HCT116 (cell line): ENCODE measurements at places on chromosomes 2 and 18.
A peak's percentile ranks its signal among the peaks of the same experiment; 100 is the strongest.

DNA sequence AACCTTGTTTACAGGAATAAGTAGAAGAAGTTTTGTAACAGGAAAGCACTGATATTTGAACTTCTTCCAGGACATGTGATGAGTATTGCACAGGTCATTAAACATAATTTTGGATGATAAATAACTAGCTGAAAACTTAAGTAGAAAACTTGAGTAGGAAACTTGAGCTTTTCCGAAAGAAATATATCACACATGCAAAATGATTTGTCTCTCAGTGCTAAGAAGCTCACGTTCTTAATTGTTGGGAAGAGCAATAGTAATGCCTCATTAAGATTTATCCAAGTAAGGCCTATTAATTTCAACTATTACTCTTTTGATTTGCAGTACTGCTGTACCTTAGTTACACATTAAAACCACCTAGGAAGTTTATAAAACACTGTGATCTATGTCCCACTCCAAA lies 1921.9 kb upstream of the LRRTM1 start:
- H3K4me3 ChIP-seq, result no peak overlapping the region
- no peaks in the 10 kb centered on the region for H3K4me1 ChIP-seq
- H3K36me3 ChIP-seq, result no peaks in the 10 kb centered on the region
- H3K27ac ChIP-seq, result no peak overlapping the region
- DNase-seq, result no peak
- H3K27me3 ChIP-seq, result no peaks in the 10 kb centered on the region

DNA sequence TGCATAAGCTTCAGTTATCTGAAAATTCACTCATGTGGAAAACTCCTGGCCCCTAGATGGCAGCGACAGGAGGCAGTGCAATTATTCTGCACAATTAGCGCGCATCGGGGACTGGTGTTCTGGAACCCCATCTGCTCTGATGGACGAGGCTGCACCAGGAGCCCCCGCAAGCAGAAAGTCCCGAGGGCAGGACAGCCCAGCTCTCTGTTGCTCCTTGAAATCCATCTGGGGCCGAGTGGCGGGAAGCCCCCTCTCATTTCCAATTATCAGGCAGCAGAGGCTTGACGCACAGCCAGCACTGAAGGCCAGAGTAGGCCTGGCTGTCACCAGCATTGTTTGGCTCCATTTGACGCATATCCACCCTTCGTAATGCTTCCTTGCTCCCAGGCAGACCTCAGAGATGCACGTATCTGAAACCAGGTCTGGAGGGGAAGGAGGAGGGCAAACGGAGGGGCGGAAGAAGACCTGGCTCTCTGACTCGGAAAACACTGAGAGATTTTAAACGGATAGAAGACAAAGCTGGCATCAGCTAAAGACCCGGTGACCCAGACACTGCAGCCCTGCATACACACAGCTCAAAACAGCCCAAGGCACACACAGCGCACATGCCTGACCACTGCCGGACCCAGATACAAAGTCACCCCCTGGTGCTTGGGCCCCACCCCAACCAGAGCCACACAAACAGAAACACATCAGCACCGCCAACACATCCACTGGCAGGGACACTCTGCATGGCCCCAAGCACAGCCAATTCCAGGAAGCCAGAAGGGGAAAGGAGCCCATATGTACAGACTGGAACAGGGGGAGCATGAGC lies 69.8 kb downstream of the TNS1 start:
- H3K4me1 ChIP-seq, result no peaks in the 10 kb centered on the region
- H3K27me3 ChIP-seq, result no peaks in the 10 kb centered on the region
- no peak for DNase-seq

- no peak overlapping the region for H3K4me3 ChIP-seq
- no peak for DNase-seq
- no peaks in the 10 kb centered on the region for H3K27me3 ChIP-seq
Measured at GRCh38 chr2:178152033-178152432, 39.8 kb downstream of the RBM45 start.

DNA sequence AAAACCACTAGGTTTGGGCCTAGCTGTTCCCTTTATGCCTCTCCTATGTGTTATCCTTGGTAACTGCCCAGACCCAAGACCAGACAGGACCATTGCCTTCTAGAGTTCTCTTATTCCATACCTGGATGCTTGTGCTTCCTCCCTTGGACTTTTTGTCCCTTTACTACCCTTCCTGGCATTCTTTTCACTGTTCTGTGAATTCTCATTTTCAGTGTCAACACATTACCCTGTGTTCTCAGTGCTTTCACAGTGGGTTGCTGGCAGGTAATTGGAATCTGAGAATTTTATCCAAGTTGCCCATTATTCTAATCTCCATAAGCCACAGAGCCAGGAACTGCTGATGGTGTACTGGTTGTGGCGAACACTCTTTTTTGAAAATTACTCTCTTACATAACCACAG lies 41.7 kb downstream of the ZDBF2 start:
- no peak overlapping the region for H3K27ac ChIP-seq
- H3K36me3 ChIP-seq, result no peaks in the 10 kb centered on the region
- no peaks in the 10 kb centered on the region for H3K4me1 ChIP-seq
- no peak overlapping the region for H3K4me3 ChIP-seq

DNA sequence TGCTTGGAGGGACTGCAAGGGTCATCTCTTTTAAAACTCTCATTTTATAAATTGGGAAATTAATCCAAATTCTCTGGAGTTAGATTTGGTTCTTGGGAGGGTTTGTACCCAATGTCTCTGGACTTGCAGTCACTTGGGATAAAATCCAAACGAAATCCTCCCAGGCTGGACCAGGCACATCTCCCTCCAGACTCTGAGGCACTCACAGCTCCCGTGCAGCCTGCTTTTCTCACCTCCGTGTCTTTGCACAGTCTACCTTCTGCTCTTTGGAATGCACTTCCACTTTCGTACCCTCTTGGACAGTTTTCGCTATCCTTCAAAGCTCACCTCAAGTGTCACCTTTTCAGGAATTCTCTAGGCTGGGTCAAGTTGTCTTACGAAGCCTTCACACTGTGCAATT lies 166.3 kb downstream of the MYCN start:
- H3K4me1 ChIP-seq, result no peaks in the 10 kb centered on the region
- 0 out of 2 replicates have a peak, but pooled peaks cover 10% of the 10 kb centered on the region for H3K27me3 ChIP-seq
- DNase-seq, result no peak

DNA sequence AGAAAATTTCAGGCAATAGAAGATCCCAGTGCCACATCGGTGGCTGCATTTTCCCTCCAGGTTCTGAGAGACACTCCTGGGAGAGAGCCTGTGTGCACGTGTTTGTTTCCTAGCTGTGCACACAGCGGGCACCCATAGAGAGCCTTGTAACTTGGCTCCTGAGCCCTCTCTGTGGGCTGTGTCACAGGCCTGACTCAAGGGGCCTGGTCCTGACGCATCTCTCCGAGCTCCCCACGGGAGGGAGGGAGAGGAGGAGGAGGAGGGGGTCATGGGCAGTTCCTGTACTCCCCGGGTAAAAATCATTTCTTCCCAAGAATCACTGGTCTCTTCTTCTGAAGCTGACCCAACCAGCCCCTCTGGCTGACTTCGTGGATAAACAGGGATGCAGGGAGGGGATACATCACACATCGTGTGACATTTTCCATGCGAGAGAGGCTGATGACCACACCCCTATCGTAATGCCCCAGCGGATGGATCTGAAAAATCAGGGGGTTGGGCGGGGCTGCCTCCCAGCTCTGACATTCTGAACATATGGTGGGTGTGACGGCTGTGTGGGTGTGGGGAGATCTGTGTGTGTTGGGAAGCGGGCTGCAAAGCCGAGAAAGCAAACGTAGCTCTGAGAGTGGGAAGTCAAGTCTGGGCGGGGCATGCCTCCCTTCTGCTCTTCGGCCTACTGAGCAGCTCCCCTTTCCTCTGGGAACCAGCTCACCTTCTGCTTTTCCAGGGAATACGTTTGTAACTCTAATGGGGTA lies 308.3 kb upstream of the HS6ST1 start:
- DNase-seq, result no peak
- H3K36me3 ChIP-seq, result no peaks in the 10 kb centered on the region
- H3K4me3 ChIP-seq, result no peak overlapping the region
- no peaks in the 10 kb centered on the region for H3K4me1 ChIP-seq
- H3K27me3 ChIP-seq, result peaks cover 4% of the 10 kb centered on the region; the same call in 1 of the 2 replicates

GRCh38 chr18:59733421-59733820 lies 36.2 kb upstream of the CCBE1 start:
- H3K4me1 ChIP-seq, result no peaks in the 10 kb centered on the region
- H3K4me3 ChIP-seq, result no peak overlapping the region
- no peaks in the 10 kb centered on the region for H3K36me3 ChIP-seq
- no peak for DNase-seq
- no peaks in the 10 kb centered on the region for H3K27me3 ChIP-seq
- no peak overlapping the region for H3K27ac ChIP-seq

GRCh38 chr2:152974146-152974545 lies 255.7 kb downstream of the ARL6IP6 start:
- no peak overlapping the region for H3K4me3 ChIP-seq
- no peak for DNase-seq
- H3K27ac ChIP-seq, result no peak overlapping the region

- H3K27ac ChIP-seq, result no peak overlapping the region
- H3K27me3 ChIP-seq, result no peaks in the 10 kb centered on the region
- no peaks in the 10 kb centered on the region for H3K4me1 ChIP-seq
- H3K4me3 ChIP-seq, result no peak overlapping the region
- H3K36me3 ChIP-seq, result no peaks in the 10 kb centered on the region
- no peak for DNase-seq
Measured at GRCh38 chr2:178229927-178230326, 35.6 kb downstream of the OSBPL6 start.

DNA sequence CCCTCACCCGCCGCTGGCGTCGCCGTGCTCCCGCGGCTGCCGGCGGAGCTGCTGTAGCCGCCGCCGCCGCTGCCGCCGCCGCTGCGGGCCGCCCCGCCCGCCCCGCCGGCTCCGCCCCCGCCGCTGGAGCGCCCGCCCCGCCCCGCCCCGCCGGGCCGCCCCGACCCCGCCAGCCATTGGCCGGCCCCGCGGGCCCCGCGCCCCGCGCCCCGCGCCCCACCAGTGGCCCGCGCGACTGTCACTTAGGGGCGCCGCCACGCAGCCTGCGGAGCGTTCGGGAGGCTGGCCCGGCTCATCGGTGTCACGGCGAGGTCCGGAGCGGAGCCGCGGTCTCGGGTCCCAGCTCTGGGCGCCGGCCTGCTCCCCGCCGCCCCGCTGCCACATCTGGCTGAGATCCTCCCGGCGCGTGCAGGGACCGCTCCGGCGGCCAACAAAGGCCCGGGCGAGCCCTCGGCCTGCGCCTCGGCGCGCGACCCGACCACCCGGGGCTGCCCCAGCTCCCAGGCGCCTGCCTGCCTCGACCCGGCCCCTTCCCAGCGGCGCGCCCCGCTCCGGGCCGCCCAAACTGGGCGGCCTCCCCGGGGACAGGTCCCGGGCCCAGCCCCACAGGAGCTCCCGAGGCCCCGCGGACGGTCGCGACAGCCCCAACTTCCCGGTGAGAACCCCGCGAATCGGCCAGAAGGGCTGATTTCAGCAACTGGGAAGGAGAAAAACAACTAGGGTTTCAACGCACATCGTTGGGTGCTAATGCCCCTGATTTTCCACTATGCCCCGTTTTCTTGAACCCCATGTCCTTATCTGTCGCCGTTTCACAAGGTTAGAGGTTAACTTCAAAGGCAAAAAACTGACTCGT lies at the start of gene MGAT4A:
Gene MGAT4A (minus strand): TSS at position 92 of the 853 bp plus-strand sequence. CDS start 4,800 bp downstream, outside the sequence.
- peak within 1 kb of the TSS; percentile 51; the same call in 1 of the 2 replicates for H3K27ac ChIP-seq
- no peak for DNase-seq
- peak within 1 kb of the TSS; percentile 66 for H3K4me3 ChIP-seq

- H3K27me3 ChIP-seq, result no peaks in the 10 kb centered on the region
- DNase-seq, result peak; percentile 68
- no peak overlapping the region for H3K27ac ChIP-seq
- H3K4me1 ChIP-seq, result peaks cover 30% of the 10 kb centered on the region
- H3K4me3 ChIP-seq, result no peak overlapping the region
Measured at GRCh38 chr2:209473930-209474419, 50.1 kb downstream of the MAP2 start.

DNA sequence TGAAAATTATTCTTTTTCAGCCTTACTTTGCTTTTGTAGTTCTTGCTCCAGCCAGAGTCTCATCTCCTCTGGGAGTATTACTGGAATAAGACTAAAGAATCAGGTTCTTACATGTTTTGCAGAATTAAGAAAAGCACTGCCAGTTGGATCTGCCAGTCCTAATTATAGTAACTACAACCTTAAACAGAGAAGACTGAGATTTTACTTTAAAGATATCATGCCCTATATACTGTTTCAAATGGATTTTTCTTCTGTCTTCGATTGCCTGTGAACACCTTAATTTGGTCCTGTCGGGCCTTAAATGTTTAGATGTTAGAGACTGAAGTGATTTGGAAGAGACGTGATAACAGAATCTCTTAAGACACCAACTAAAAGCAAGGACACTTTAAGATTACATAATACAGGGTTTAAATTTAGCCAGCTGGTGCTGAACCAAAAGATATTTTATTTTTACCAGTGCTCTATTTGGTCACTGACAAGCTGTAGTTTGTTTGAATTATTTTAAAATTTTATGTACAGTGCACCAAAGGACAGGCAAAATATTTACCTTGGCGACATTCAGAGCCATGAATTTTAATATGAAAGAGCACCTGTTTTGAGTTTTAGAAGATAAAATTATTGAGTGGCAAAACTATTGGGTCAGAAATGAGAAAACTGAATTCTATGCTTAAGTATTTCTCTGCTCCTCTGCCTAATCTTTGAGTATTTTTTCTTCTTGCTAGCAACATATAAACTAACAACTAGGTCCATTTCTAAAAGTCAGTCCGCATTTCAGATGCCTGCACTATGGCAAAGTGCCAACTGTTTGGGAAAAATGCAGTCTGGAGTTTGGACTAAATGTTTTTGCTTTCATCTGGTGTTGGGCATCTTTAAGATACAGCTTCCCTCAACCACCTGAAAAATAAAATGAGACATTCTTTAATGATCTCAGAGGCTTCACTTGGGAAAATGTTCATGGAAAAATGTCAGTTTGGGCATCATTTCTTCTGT lies 300.0 kb downstream of the XIRP2 start:
- no peaks in the 10 kb centered on the region for H3K4me1 ChIP-seq
- no peaks in the 10 kb centered on the region for H3K27me3 ChIP-seq
- no peak for DNase-seq
- H3K36me3 ChIP-seq, result no peaks in the 10 kb centered on the region
- H3K4me3 ChIP-seq, result no peak overlapping the region
- no peak overlapping the region for H3K27ac ChIP-seq

DNA sequence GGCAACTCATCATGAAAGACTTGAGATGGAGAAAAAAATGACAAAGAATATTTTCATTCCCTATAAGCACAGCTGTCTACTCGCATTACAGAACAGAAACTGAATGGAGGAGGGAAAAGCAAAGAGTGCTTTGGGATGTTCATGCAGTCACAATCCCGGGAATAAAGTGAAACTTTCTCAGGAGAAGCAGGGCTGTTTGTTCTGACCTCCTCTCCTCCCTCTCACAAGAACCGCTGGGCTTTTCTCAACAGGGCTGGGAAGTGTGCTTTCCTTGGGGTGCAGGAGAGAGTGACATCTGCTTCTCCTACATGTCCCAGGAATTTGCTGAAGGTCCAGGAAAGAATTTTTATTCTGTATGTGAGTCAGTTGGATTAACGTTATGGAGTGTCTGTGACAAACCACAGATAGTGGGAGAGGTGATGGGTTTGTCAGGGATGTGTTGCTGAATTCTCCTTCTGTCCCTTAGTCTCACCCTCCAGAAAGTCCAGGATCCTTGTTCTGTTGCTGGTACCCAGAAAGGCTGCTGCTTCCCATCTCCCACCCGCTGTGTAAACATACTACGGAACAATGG lies 125.6 kb downstream of the HRH4 start:
- H3K4me3 ChIP-seq, result no peak overlapping the region
- no peaks in the 10 kb centered on the region for H3K36me3 ChIP-seq

GRCh38 chr2:166844111-166844510 lies 44.2 kb upstream of the XIRP2 start:
- H3K36me3 ChIP-seq, result no peaks in the 10 kb centered on the region
- no peak for DNase-seq
- no peak overlapping the region for H3K4me3 ChIP-seq
- H3K4me1 ChIP-seq, result no peaks in the 10 kb centered on the region
- H3K27me3 ChIP-seq, result no peaks in the 10 kb centered on the region

GRCh38 chr2:35938838-35939237 lies 416.7 kb upstream of the CRIM1 start:
- no peaks in the 10 kb centered on the region for H3K36me3 ChIP-seq
- no peaks in the 10 kb centered on the region for H3K27me3 ChIP-seq
- H3K4me3 ChIP-seq, result no peak overlapping the region
- no peak overlapping the region for H3K27ac ChIP-seq
